ENCODE measurements at places on chromosomes 16 and 17. TPM values are rescaled to one million over a fixed set of nuclear protein-coding genes. Genes with fewer than 3 reads are reported as not detected.

USP10 gene
- 138 TPM for total RNA-seq

C17orf50 gene
- total RNA-seq = 0.30 TPM

GJD3 gene
- 2.3 TPM for total RNA-seq

CMC2 gene
- 76.6 TPM for total RNA-seq

CLEC19A gene
- 0.41 TPM for total RNA-seq

- peak; percentile 31 for DNase-seq
- H3K4me1 ChIP-seq = peaks cover 44% of the 10 kb centered on the region
- H3K27me3 ChIP-seq = no peaks in the 10 kb centered on the region
- peak overlapping the region; percentile 76 for H3K27ac ChIP-seq
- H3K4me3 ChIP-seq = no peak overlapping the region
- H3K36me3 ChIP-seq = peaks cover 11% of the 10 kb centered on the region
Observed at GRCh38 chr16:66515596-66516508, 34.1 kb downstream of the TK2 start.

- no peaks in the 10 kb centered on the region for H3K27me3 ChIP-seq
- H3K4me3 ChIP-seq = no peak overlapping the region
- H3K27ac ChIP-seq = no peak overlapping the region
- peaks cover 6% of the 10 kb centered on the region for H3K4me1 ChIP-seq
- no peak for DNase-seq
Observed at GRCh38 chr17:28345419-28346198, 10.0 kb downstream of the TNFAIP1 start.

GRCh38 chr16:48834576-48834975 is 224.6 kb upstream of the N4BP1 start:
- H3K27ac ChIP-seq = no peak overlapping the region
- H3K4me1 ChIP-seq = peaks cover 9% of the 10 kb centered on the region
- no peaks in the 10 kb centered on the region for H3K27me3 ChIP-seq
- no peak overlapping the region for H3K4me3 ChIP-seq
- no peak for DNase-seq

DNA sequence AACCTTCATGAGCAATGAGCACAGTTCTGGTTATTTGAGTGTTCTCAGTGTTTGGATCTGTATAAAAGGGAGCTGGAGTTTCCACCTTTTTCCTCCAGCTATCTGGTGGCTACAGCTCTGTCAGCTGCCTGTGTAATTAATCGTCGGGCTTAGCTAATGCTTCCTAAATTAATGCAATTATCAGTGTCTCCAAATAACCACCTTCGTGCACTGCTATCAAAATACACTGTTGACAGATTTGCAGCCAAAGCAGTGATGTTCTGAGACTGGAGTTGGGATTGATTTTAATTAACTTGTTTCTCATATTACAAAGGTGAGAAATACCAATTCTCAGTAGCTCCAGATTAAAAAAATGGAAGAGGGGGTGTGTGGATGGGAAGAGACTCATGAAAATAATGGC is 325.8 kb downstream of the CBLN1 start:
- DNase-seq = no peak
- H3K27me3 ChIP-seq = peaks cover 33% of the 10 kb centered on the region
- H3K27ac ChIP-seq = no peak overlapping the region
- H3K4me1 ChIP-seq = no peaks in the 10 kb centered on the region

DNA sequence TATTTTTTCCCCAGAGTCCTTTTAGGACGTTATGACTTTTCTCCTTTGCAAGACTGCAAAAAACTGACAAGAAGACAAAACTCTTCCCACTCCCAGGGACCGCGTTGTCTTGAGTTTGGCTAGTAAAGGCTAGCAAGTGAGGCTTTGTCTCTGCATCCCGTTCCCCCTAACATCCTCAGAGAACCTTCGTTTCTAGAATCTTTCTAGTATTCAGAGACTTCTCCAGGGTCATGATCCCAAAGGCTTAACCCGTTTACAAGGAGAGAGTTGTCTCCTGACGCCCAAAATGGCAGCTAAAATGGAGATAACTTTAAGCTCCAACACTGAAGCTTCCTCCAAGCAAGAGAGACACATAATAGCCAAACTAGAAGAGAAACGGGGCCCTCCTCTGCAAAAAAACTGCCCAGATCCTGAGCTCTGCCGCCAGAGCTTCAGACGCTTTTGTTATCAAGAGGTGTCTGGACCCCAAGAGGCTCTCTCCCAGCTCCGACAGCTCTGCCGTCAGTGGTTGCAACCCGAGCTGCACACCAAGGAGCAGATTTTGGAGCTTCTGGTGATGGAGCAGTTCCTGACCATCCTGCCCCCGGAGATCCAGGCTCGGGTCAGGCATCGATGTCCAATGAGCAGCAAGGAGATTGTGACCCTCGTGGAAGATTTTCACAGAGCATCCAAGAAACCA is 843 bp downstream of the ZNF174 start:
- peaks cover 52% of the 10 kb centered on the region for H3K36me3 ChIP-seq
- H3K27me3 ChIP-seq = no peaks in the 10 kb centered on the region
- peak overlapping the region; percentile 95 for H3K4me3 ChIP-seq
- H3K27ac ChIP-seq = peak overlapping the region; percentile 58
- peak; percentile 33 for DNase-seq

GRCh38 chr16:30948667-30949649 is at the start of gene ORAI3:
Gene ORAI3 (plus strand): TSS chr16:30949068. CDS start chr16:30949290, 222 bp downstream.
- H3K4me1 ChIP-seq = peaks cover 25% of the 10 kb centered on the region
- H3K27ac ChIP-seq = peak within 1 kb of the TSS; percentile 93
- no peaks in the 10 kb centered on the region for H3K27me3 ChIP-seq
- H3K4me3 ChIP-seq = peak within 1 kb of the TSS; percentile 85
- peaks cover 15% of the 10 kb centered on the region for H3K36me3 ChIP-seq

- no peak overlapping the region for H3K27ac ChIP-seq
- no peaks in the 10 kb centered on the region for H3K36me3 ChIP-seq
- DNase-seq = no peak
- peaks cover 53% of the 10 kb centered on the region for H3K4me1 ChIP-seq
- H3K27me3 ChIP-seq = no peaks in the 10 kb centered on the region
Observed at GRCh38 chr17:3479988-3480387, 4.2 kb downstream of the ASPA start.

DNA sequence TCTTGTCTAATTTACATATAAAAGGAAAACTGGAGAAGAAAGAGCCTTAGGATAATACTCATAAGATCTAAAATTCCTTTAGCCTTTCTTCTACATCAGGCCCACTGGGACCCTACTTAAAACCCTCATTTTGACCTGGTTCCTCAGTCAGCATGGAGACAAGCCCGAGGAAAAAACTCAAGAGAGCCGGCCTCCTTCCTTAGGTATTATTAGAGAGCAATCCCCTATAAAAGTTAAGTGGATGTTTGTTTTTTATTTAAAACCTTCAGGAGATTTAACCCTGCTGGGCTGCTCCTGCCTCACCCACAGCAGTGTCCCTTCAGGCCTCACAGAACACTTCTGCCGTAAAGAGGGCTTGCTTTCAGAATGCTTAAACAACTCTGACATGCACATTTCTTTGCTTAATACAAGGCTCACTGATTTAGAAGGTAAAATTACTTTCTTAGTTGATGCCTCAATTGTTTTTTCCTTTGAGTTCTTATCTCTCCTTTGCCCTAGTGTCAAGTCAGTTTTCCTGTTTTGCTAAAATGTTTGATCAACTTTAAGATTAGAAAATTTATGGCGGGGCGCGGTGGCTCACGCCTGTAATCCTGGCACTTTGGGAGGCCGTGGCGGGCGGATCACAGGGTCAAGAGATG is 145.6 kb upstream of the TBX2 start:
- no peak for DNase-seq
- no peaks in the 10 kb centered on the region for H3K36me3 ChIP-seq
- H3K4me1 ChIP-seq = peaks cover 31% of the 10 kb centered on the region
- no peaks in the 10 kb centered on the region for H3K27me3 ChIP-seq

GRCh38 chr16:24995469-24995868 is 19.7 kb downstream of the ARHGAP17 start:
- H3K27me3 ChIP-seq = no peaks in the 10 kb centered on the region
- H3K4me3 ChIP-seq = no peak overlapping the region
- H3K27ac ChIP-seq = no peak overlapping the region

GRCh38 chr16:5557966-5558365 is 460.4 kb upstream of the EEF2KMT start:
- no peak overlapping the region for H3K27ac ChIP-seq
- no peak for DNase-seq
- H3K4me3 ChIP-seq = no peak overlapping the region
- peaks cover 7% of the 10 kb centered on the region for H3K27me3 ChIP-seq
- peaks cover 49% of the 10 kb centered on the region for H3K36me3 ChIP-seq

DNA sequence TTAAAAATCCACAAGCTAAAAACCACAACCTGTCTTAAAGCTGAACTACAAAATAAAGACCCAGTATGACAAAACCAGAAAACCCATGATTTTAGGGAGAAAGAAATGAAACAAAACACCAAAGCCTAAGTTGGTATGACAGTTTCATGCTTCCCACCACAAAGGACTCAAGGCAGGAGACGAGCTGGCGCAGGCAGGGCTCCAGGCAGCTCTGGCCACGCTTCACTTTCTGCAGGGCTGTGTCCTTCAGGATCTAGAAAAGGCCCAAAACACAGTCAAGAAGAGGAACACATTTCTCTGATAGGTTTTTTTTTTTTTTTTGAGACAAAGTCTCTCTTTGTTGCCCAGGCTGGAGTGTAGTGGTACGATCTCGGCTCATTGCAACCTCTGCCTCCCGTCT is 75.3 kb downstream of the WDR59 start:
- H3K36me3 ChIP-seq = peaks cover 80% of the 10 kb centered on the region
- no peak overlapping the region for H3K4me3 ChIP-seq
- H3K27me3 ChIP-seq = no peaks in the 10 kb centered on the region
- H3K4me1 ChIP-seq = no peaks in the 10 kb centered on the region

DNA sequence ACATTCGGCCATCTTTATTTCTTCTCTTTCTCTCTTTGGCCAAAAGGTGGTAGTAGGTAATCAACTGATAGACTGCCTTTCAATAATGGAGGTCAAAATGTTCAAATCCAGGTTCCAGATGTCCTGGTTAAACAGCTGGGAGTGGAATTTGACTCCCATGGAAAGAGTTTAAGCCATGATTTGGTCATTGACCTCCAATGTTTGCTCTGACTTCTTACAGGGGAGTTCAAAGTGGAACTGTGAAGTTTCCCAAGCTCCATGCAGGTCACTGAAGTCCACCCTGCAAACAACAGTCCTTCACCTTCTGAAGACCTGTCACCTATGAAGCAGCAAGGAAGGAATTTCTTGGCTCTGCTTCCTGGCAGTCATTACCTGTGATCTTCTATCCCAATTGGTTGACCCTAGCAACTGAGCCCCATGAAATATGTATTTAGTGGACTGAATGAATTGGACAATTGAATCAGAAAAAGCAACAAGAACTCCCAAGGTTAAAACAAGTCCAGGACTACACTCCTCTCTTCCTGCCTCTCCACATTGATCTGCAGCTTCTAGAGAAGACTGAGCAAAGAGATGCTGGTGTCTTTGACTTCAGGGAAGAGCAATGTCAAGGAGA is 28.0 kb upstream of the SOX9 start:
- no peak for DNase-seq
- H3K4me3 ChIP-seq = no peak overlapping the region
- no peaks in the 10 kb centered on the region for H3K27me3 ChIP-seq
- peaks cover 19% of the 10 kb centered on the region for H3K4me1 ChIP-seq

- no peak overlapping the region for H3K27ac ChIP-seq
- no peaks in the 10 kb centered on the region for H3K36me3 ChIP-seq
- no peak for DNase-seq
- peaks cover 3% of the 10 kb centered on the region for H3K4me1 ChIP-seq
- H3K4me3 ChIP-seq = no peak overlapping the region
Observed at GRCh38 chr16:8614435-8615029, 7.0 kb upstream of the METTL22 start.

- DNase-seq = peak; percentile 65
- peak overlapping the region; percentile 80 for H3K27ac ChIP-seq
- H3K4me3 ChIP-seq = peak overlapping the region; percentile 79
Observed at GRCh38 chr17:1484676-1485422, 7.6 kb downstream of the MYO1C start.

- H3K4me3 ChIP-seq = no peak overlapping the region
- no peak for DNase-seq
- H3K27me3 ChIP-seq = no peaks in the 10 kb centered on the region
- H3K4me1 ChIP-seq = peaks cover 13% of the 10 kb centered on the region
Observed at GRCh38 chr16:58062821-58063220, 37.3 kb downstream of the MMP15 start.

- no peaks in the 10 kb centered on the region for H3K27me3 ChIP-seq
- H3K27ac ChIP-seq = peak overlapping the region; percentile 98
- peaks cover 65% of the 10 kb centered on the region for H3K4me1 ChIP-seq
- H3K4me3 ChIP-seq = peak overlapping the region; percentile 25
Observed at GRCh38 chr16:27326738-27327585, 13.2 kb downstream of the IL4R start.

Measured in WTC11 (cell line).